ENCODE measurements at places on chromosomes 2 and 18. TPM values are rescaled to one million over a fixed set of nuclear protein-coding genes. Genes with fewer than 3 reads are reported as not detected.

DNA sequence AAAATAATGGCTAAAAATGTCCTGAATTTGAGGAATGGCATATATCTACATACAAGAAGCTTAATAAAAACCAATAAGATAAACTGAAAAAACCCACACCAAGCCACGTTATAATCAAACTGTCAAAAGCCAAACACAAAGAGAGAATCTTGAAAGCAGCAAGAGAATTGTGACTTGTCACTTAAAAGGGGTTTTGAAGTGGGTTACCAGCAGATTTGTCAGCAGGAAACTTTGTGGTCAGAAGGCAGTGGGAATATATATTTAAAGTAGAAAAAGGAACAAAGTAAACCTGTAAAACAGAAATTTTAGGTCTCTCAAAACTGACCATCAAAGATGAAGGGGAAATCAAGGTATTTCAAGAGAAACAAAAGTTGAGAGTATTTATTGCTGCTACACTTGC lies 171.9 kb upstream of the CNTNAP5 start:
- no peaks in the 10 kb centered on the region for H3K36me3 ChIP-seq
- no peak overlapping the region for H3K4me3 ChIP-seq
- no peak for DNase-seq
- H3K27ac ChIP-seq, result no peak overlapping the region
- H3K4me1 ChIP-seq, result no peaks in the 10 kb centered on the region
- H3K27me3 ChIP-seq, result no peaks in the 10 kb centered on the region

GRCh38 chr2:215110918-215111317 lies 27.5 kb downstream of the ABCA12 start:
- no peak overlapping the region for H3K27ac ChIP-seq
- H3K36me3 ChIP-seq, result no peaks in the 10 kb centered on the region
- H3K27me3 ChIP-seq, result no peaks in the 10 kb centered on the region
- DNase-seq, result no peak

GRCh38 chr2:239727182-239727775 lies 297.9 kb downstream of the NDUFA10 start:
- H3K4me1 ChIP-seq, result no peaks in the 10 kb centered on the region
- no peak overlapping the region for H3K27ac ChIP-seq
- H3K36me3 ChIP-seq, result no peaks in the 10 kb centered on the region
- H3K4me3 ChIP-seq, result no peak overlapping the region
- H3K27me3 ChIP-seq, result no peaks in the 10 kb centered on the region

- DNase-seq, result no peak
- peaks cover 2% of the 10 kb centered on the region for H3K4me1 ChIP-seq
- no peak overlapping the region for H3K4me3 ChIP-seq
- no peak overlapping the region for H3K27ac ChIP-seq
- H3K27me3 ChIP-seq, result peaks cover 6% of the 10 kb centered on the region
- no peaks in the 10 kb centered on the region for H3K36me3 ChIP-seq
These were observed 20.8 kb upstream of the ZNF396 start for GRCh38 chr18:35397976-35398375.

DNA sequence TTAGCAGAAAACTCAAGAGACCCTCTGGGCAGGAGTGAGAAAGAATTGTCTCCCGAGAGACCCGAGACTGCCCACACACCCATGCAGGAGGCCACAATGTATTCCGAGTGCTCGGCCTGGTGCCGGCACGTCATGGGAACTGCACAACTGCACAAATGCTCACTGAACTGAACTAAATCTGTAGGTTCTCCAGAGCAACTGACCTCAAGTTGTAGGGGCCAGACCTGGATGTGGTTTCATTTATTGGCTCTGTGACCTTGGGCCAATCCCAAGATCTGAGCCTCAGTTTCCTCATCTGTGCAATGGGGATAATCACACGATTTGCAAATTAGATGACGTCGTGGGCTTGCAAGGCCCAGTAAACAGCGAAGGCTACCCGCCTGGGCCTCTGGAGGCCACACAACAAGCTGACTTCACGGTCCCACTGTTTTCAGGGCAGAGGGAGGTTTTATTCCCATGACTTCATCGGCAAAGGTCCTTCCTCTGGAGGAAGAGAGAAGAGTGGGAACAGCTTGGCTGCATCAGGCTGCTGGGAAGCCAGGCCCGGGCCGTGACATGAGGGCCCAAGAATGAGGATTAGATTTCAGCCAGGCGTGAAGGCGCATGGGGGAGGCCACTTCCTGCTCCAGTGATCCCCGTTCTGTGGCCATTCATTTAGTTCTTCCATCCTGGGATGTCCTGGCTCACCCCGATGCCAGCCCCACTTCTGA lies 3.6 kb upstream of the ERFE start:
- peaks cover 10% of the 10 kb centered on the region for H3K4me1 ChIP-seq
- no peak overlapping the region for H3K4me3 ChIP-seq
- H3K27me3 ChIP-seq, result no peaks in the 10 kb centered on the region
- H3K27ac ChIP-seq, result peak overlapping the region; percentile 10
- H3K36me3 ChIP-seq, result no peaks in the 10 kb centered on the region

DNA sequence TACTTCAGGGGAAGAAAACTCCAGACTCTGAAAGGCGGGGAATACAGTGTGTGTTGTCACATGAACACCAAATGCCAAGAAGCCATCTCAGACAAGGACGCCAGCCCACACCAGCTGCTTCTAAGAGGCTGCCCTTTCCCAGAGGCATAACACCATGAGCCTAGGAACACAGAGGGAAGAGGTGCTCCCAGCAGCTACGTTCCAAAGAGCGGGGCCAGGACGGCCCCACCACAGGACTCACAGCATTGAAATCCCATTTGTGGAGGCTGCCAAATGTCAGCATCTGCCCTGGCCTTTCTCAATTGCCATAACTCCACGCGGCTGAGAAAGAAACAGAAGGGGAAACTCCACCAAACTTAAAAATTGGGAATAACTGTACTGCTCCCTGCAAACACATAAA lies 20.1 kb upstream of the ID2 start:
- peak overlapping the region; percentile 55 for H3K27ac ChIP-seq
- peak; percentile 28 for DNase-seq
- H3K4me3 ChIP-seq, result no peak overlapping the region
- H3K36me3 ChIP-seq, result no peaks in the 10 kb centered on the region
- no peaks in the 10 kb centered on the region for H3K27me3 ChIP-seq

- H3K27me3 ChIP-seq, result no peaks in the 10 kb centered on the region
- DNase-seq, result no peak
- H3K36me3 ChIP-seq, result peaks cover 29% of the 10 kb centered on the region
- no peak overlapping the region for H3K27ac ChIP-seq
These were observed 49.7 kb downstream of the STAT1 start for GRCh38 chr2:190964170-190964795.

- H3K27me3 ChIP-seq, result no peaks in the 10 kb centered on the region
- H3K27ac ChIP-seq, result no peak overlapping the region
- H3K4me3 ChIP-seq, result no peak overlapping the region
- no peak for DNase-seq
- no peaks in the 10 kb centered on the region for H3K36me3 ChIP-seq
These were observed 42.0 kb downstream of the ATP6V1C2 start for GRCh38 chr2:10763461-10763800.

DNA sequence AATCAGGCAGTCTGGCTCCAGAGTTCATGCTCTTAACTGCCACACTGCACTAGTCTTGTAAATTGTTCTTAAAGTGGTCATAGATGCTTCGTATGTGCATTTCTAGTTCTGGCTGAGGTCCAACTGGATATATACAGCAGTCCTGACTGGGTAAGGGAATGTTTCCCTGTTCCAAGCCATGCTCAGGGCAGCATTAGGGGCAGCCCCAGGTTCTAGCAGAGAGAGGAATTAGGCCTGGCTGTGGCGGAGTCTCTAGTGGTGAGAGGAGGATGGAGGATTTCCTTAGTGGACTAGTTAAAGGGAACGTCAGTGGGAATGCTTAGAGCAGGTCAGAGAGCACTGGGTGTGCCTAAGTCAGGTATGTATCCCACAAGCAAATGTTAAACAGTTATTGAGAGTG lies 28.0 kb downstream of the UBE2E3 start:
- no peaks in the 10 kb centered on the region for H3K36me3 ChIP-seq
- no peak overlapping the region for H3K27ac ChIP-seq
- no peak for DNase-seq
- no peaks in the 10 kb centered on the region for H3K27me3 ChIP-seq

DNA sequence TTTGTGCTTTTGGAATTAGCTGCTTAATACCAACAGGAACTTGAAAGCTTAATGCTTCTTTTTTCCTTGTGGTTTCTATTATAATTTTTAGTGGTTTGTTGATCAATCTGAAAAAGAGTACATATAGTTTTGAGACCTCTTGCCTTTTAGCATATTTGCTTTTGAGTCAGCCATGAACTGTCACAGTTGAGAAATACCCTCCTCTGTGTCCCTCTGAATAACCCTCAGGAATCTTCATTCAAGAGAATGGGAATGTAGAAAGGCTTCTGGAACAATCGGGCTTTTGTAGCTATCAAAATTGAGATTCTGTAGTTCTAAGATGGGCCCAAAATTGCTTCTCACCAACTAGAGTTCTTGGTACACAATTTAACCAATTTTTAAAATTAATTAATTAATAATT lies 451.1 kb upstream of the TRIB2 start:
- no peak overlapping the region for H3K4me3 ChIP-seq
- H3K27me3 ChIP-seq, result no peaks in the 10 kb centered on the region
- DNase-seq, result no peak
- no peaks in the 10 kb centered on the region for H3K36me3 ChIP-seq

GRCh38 chr18:51330148-51330547 lies 132.7 kb upstream of the MEX3C start:
- no peaks in the 10 kb centered on the region for H3K4me1 ChIP-seq
- H3K36me3 ChIP-seq, result no peaks in the 10 kb centered on the region
- DNase-seq, result peak; percentile 7
- no peaks in the 10 kb centered on the region for H3K27me3 ChIP-seq

DNA sequence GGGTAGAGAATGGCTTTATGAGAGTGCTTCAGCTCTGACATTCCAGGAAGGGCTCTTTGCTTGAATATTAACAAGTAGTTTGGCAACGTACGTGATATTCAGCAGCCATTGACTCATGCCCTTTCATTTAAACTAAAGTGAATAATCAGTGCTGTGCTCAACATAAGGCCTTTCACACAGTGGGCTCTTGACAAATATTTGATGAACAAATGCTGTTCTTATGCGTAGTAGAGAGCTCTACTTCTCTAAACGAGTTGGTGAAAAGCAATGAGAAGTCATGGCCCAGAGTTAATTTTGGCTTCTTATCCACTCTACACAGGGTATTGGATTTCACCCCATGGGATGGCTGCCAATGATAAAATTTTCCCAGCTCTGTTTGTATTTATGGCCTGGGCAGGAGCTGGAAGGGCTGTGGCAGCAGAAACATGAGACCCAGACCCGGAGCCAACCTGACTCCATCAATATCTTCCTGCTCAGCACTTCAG lies 338.9 kb downstream of the CCDC85A start:
- no peak overlapping the region for H3K4me3 ChIP-seq
- H3K27ac ChIP-seq, result no peak overlapping the region
- peak; percentile 76 for DNase-seq
- no peaks in the 10 kb centered on the region for H3K4me1 ChIP-seq
- no peaks in the 10 kb centered on the region for H3K27me3 ChIP-seq

- H3K4me1 ChIP-seq, result peaks cover 12% of the 10 kb centered on the region
- no peak overlapping the region for H3K27ac ChIP-seq
- peaks cover 80% of the 10 kb centered on the region for H3K27me3 ChIP-seq
- H3K36me3 ChIP-seq, result no peaks in the 10 kb centered on the region
These were observed 4.3 kb upstream of the GATA6 start for GRCh38 chr18:22165049-22165602.

- no peaks in the 10 kb centered on the region for H3K27me3 ChIP-seq
- H3K27ac ChIP-seq, result no peak overlapping the region
- no peak overlapping the region for H3K4me3 ChIP-seq
- DNase-seq, result no peak
These were observed 105.9 kb downstream of the SRBD1 start for GRCh38 chr2:45505138-45505537.

DNA sequence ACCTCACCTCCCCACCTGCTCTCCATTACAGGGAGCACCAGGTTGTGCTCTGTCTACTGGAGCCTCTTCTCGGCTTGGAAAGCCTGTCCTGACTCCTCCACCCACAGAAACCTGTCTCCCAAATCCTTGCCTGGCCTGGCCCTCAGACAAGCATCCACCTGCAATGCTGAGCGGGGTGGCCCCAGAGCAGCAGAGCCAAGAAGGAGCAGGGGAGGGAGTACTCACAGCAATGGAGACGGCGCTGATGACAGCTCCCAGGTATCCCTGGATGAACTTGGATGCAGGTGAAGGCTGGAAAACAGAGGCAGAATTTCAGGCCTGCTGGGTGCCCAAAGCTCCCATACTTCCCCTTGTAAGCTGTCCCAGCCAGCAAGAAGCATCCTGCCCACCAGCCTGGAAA lies 72.8 kb downstream of the SFXN5 start:
- DNase-seq, result no peak
- H3K4me3 ChIP-seq, result no peak overlapping the region
- H3K4me1 ChIP-seq, result peaks cover 15% of the 10 kb centered on the region
- H3K27ac ChIP-seq, result no peak overlapping the region

- no peak for DNase-seq
- no peak overlapping the region for H3K27ac ChIP-seq
- H3K4me1 ChIP-seq, result peaks cover 23% of the 10 kb centered on the region
- H3K27me3 ChIP-seq, result no peaks in the 10 kb centered on the region
- no peak overlapping the region for H3K4me3 ChIP-seq
These were observed 12.7 kb upstream of the PTPN4 start for GRCh38 chr2:119746836-119747686.

DNA sequence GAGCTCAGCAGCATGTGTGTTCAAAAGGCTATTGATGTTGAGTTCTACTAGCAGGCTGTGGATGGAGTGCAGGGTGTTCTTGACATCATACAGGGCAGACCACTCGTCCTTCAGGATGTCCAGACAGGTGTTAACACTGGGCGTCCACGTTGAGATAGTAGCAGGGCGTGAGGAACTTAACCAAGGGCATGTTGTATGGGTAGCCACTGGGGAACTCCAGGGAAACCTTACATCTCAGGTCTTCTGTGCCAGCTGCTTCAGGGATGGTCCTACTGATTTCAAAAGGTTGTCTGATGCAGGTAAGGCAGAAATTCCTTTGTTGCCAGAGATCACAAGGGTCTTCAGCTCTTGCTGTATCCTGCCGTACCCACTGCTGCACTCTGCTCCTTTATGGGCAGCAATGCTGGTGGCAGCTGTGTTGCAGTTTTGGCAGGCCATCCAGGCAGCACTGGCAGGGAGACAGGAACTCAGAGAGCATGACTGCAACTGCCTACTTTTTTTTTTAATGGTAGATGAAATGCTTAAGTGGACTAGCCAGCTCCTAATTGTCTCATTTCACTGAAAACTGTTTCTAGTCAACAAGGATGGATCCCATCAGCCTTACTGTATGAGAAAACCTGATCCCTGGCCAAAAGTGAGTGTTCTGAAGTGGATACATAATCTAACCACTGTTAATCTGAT lies 32.4 kb upstream of the RBBP8 start:
- no peaks in the 10 kb centered on the region for H3K4me1 ChIP-seq
- DNase-seq, result peak; percentile 7
- no peak overlapping the region for H3K4me3 ChIP-seq
- no peak overlapping the region for H3K27ac ChIP-seq

The MTCL1 gene
- 48.6 TPM for total RNA-seq

The SKA1 gene
- 2.6 TPM for total RNA-seq

The TGFA gene
- 0.55 TPM for total RNA-seq

The ATP6V1C2 gene
- 0.14 TPM for total RNA-seq

The ARHGEF33 gene
- 0.30 TPM for total RNA-seq

The RAB12 gene
- 52.6 TPM for total RNA-seq

The CD8B2 gene
- not detected for total RNA-seq

The NCKAP1 gene
- total RNA-seq, result 167 TPM

Data from astrocyte (in vitro differentiated cells and primary cell).